ENCODE measurements at places on chromosomes 3 and 15. TPM values are rescaled to one million over a fixed set of nuclear protein-coding genes. Genes with fewer than 3 reads are reported as not detected.

DNA sequence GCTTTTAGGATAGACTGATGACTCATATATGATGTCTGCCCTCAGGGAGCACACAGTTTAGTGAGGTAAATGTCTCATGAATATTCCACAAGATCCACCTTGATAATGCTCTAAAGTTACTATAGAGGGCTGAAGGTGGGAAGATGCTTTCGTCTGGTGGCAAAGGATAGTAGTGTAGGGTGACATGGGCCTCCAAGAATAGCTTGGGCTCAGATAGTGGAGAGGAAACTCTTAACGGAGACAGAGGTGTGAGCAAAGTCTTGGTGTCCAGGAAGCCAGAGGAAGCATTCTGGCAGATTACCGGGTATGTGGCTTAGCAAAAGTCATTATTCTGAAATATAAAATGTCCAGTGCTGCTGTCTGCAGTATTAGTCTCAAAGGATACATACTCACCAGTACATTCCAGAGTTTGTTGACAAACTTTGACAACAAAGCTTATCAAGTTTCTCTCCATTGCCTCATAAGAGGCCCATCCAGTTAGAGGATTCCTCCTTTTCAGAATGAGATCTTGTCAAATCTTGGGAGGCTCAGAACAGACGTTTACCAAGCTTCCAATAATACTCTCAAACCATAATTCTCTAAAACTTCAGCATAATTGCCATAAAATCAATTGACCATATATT is 316.7 kb downstream of the LPP start:
- no peak overlapping the region for H3K4me3 ChIP-seq
- H3K4me1 ChIP-seq: no peaks in the 10 kb centered on the region
- H3K27ac ChIP-seq: no peak overlapping the region
- H3K36me3 ChIP-seq: no peaks in the 10 kb centered on the region
- DNase-seq: no peak
- no peaks in the 10 kb centered on the region for H3K27me3 ChIP-seq

DNA sequence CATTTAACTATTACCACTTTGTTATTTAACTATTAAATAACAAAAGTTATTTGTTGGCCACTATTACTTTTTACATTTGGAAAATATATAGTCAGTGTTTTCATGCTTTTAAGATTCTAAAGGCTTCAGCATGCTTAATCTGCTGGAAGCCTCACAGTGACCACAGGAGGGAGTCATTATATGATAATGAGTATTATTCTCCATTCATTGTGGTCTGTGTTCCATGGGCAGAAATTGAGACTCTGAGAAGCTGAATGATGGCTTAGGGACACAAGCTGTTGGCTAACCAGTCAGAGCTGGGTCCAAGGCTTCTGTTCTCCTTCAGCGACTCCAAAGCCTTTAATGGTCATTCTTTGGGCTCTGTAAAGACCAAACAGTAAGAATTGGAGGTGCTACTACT is 64.7 kb downstream of the BFSP2 start:
- H3K27ac ChIP-seq: no peak overlapping the region
- no peak overlapping the region for H3K4me3 ChIP-seq
- no peak for DNase-seq
- no peaks in the 10 kb centered on the region for H3K27me3 ChIP-seq
- H3K36me3 ChIP-seq: no peaks in the 10 kb centered on the region

DNA sequence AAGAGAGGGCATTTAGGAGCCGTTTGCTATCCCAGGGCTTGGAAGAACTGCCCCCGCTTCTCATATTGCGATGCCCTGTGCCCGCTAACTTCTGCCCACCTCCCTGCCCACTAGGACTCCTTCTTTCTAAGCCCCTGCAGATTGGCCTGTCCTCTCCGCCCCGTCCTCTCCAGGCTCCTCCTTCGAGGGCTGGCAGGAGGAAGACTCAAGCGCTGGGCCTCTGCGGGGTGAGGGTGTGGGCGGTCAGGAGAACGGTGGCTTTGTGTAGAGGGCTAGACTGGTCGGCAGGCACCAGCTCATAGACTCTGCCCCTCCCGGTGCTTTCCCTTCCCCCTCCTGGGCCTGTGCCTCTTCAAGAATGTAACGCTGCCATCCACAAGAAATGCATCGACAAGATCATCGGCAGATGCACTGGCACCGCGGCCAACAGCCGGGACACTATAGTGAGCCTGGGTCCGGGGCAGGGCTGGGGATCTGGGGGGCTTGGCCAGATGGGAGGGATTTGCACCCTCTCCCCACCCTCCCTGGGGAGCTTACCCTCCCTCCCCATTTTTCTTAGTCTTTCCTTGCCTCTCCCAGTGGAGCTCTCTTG is 21.9 kb downstream of the PRKCD start:
- H3K4me1 ChIP-seq: no peaks in the 10 kb centered on the region
- H3K36me3 ChIP-seq: peaks cover 32% of the 10 kb centered on the region
- no peak for DNase-seq
- H3K27ac ChIP-seq: no peak overlapping the region
- H3K27me3 ChIP-seq: no peaks in the 10 kb centered on the region

DNA sequence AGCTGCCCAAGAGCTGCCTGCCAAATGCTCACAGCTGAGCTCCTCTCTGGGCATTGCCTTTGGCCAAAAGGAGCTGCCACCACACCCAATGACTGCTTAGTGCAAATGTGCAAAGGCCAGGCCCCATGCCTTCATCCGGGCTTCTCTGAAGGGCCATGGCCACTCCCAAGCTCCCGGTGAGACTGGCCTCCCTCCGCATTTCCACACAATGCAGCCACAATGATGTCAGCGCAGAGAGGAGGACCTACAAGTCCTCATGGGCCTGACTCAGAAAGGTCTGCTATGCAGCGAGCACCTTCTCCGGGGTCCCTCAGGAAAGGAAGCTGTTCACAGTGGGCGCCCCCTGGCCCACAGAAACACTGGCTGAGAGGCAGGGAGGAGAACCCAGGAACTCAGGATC is 12.7 kb downstream of the OXTR start:
- H3K4me3 ChIP-seq: no peak overlapping the region
- DNase-seq: no peak
- H3K27ac ChIP-seq: no peak overlapping the region
- H3K4me1 ChIP-seq: no peaks in the 10 kb centered on the region

DNA sequence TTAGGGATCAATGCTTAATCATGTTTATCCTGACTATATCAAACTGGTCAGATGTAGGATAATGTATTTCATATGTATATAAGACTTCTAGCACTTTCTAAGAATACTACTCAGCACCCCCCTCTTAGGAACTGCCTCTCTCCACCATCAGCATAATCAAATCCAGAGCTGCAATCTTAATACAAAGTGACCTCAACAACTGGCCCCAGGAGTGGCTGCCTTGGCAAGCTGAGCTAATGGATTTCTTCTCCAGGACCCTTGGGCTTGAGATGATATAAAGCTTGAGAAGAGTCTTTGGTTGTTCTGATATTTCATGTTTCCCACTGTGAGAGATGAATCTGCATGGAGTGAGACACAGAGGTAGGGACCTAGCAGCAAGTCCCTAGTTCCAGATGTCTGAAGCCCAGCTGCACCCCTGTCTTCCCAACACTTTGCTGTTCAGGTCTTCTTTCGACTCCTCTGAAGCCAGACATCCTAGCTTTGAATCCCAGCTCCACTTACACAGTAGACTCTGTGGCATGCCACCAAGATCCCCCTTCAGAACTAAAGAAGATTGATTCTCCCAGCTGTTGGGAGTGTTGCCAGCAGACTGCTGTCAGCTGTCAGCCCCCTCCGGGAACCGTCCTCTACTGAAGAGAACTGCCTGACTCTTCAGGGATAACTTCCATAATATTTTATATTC is 309.3 kb upstream of the UBE2E2 start:
- H3K36me3 ChIP-seq: no peaks in the 10 kb centered on the region
- no peak overlapping the region for H3K27ac ChIP-seq
- DNase-seq: no peak
- H3K27me3 ChIP-seq: no peaks in the 10 kb centered on the region
- no peaks in the 10 kb centered on the region for H3K4me1 ChIP-seq

GRCh38 chr3:13062647-13063046 is 10.6 kb downstream of the IQSEC1 start:
- no peaks in the 10 kb centered on the region for H3K27me3 ChIP-seq
- no peak for DNase-seq
- H3K4me3 ChIP-seq: no peak overlapping the region
- no peaks in the 10 kb centered on the region for H3K4me1 ChIP-seq

DNA sequence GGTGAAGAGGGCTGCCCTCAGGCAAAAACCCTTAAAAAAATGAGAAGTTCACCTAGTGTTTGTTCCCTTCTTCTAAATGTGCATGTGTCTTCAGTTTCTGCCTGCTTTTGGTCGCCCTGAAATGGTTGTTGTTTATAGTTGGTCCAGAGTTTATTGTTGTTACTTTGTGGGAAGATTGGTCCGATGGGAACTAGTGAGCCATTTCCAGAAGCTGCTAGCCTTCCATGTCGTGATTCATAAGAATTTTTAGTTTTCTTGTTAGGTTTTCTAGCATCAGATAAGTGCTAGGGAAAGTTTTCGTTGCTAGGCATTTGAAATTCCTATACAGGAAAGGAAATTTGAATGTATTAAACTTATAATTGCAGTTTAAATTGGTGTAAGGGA is 33.7 kb downstream of the IFT122 start:
- H3K36me3 ChIP-seq: no peaks in the 10 kb centered on the region
- no peak overlapping the region for H3K4me3 ChIP-seq
- H3K27me3 ChIP-seq: no peaks in the 10 kb centered on the region
- no peak overlapping the region for H3K27ac ChIP-seq
- no peaks in the 10 kb centered on the region for H3K4me1 ChIP-seq
- DNase-seq: no peak

DNA sequence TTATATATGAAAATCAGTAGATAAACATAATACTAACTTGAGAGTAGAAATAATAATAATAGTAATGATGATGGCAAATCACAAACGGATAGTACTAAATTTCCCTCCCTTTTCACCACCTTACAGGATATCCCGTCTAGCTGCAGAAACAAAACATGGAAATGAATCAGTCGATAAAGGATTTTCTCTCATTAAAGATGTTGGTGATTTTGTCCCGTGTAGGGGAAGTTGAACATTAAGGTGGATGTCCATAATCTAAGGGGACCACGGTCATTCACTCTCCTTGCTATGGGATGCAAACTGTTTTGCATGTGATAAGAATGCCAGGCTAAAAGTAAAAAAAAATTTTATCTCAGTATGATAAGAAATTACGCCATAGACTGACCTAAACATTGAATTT is 1027.7 kb upstream of the NR2F2 start:
- H3K4me3 ChIP-seq: no peak overlapping the region
- H3K36me3 ChIP-seq: no peaks in the 10 kb centered on the region
- H3K4me1 ChIP-seq: no peaks in the 10 kb centered on the region
- no peak overlapping the region for H3K27ac ChIP-seq

- no peaks in the 10 kb centered on the region for H3K4me1 ChIP-seq
- H3K27me3 ChIP-seq: no peaks in the 10 kb centered on the region
- DNase-seq: no peak
Observed at GRCh38 chr15:63918317-63918672, 84.5 kb upstream of the HERC1 start.

DNA sequence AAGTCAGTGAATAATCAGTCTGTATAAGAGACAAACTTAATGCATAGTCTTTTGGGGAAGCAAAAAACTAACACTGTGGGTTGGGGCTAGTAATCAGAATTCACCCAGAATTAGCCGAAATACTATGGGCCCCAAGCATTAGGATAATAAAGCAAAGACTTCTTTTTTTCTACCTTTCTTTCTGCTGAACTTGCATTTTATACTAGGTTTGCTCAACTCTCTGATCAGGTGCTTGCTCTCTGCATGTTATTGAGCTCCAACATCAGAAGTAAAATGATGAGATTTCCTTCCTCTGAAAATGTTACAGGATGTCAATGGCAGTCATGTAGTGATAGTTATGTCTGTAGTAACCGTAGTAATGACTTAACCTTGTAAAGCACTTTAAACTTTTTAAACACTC is 216.6 kb downstream of the KCNMB2 start:
- no peak overlapping the region for H3K27ac ChIP-seq
- DNase-seq: no peak
- H3K4me1 ChIP-seq: no peaks in the 10 kb centered on the region
- H3K36me3 ChIP-seq: no peaks in the 10 kb centered on the region
- no peaks in the 10 kb centered on the region for H3K27me3 ChIP-seq

DNA sequence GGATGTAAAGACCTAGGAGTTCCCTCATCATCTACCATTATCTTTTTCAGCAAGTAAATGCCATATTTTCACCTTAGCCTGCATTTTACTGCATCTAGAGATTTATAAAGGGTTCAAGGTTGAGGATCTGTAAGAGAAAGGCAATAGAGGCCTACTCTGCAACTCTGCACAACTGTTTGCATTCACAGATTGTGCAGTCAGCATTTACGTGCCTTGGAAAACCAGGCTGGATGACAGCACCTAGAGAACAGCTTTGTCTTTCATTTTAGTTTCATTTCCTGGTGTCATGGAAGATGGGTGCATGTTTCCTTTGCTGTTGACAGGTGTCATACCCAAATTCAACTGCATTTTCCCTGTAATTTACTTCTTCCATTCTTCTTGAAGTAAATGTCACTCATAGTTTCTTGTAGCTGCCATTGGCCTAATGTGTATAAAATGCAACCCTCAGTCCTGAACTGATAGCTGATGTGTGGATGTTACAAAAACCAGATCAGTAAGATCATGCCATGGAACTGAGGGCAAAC is 817.5 kb downstream of the SQOR start:
- no peaks in the 10 kb centered on the region for H3K36me3 ChIP-seq
- no peaks in the 10 kb centered on the region for H3K27me3 ChIP-seq
- no peak overlapping the region for H3K27ac ChIP-seq

GRCh38 chr3:66150977-66151376 is 69.8 kb upstream of the SLC25A26 start:
- H3K27ac ChIP-seq: no peak overlapping the region
- no peaks in the 10 kb centered on the region for H3K36me3 ChIP-seq
- no peaks in the 10 kb centered on the region for H3K27me3 ChIP-seq

GRCh38 chr15:89168316-89168833 is 53.0 kb downstream of the RLBP1 start:
- no peaks in the 10 kb centered on the region for H3K36me3 ChIP-seq
- no peak overlapping the region for H3K4me3 ChIP-seq
- no peak for DNase-seq
- no peaks in the 10 kb centered on the region for H3K27me3 ChIP-seq
- no peak overlapping the region for H3K27ac ChIP-seq
- H3K4me1 ChIP-seq: peaks cover 2% of the 10 kb centered on the region

GRCh38 chr15:60520013-60520824 is 41.3 kb upstream of the ICE2 start:
- DNase-seq: no peak
- H3K36me3 ChIP-seq: no peaks in the 10 kb centered on the region
- no peaks in the 10 kb centered on the region for H3K27me3 ChIP-seq
- no peak overlapping the region for H3K4me3 ChIP-seq

- no peaks in the 10 kb centered on the region for H3K4me1 ChIP-seq
- H3K27ac ChIP-seq: no peak overlapping the region
- H3K4me3 ChIP-seq: no peak overlapping the region
- no peaks in the 10 kb centered on the region for H3K36me3 ChIP-seq
- no peaks in the 10 kb centered on the region for H3K27me3 ChIP-seq
Observed at GRCh38 chr3:139638518-139638917, 39.3 kb downstream of the NMNAT3 start.

DNA sequence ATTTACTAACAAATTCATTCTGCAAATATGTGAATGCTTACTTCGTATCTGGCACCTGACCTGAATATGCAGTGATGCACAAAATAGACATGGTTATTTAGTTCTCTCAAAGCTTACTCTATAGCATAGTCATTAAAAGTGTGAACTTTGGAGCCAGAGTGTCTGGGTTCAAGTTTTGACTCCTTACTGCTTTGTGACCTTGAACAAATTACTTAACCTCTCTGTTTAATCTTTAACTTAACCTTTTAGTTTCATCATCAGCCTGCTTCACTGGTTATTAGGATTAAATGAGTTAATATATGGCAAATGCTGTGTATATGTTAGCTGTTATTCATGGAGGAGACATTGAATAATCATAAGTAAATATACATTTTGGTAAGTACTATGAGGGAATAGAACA is 12.1 kb upstream of the MGA start:
- H3K36me3 ChIP-seq: no peaks in the 10 kb centered on the region
- H3K4me3 ChIP-seq: no peak overlapping the region
- no peak overlapping the region for H3K27ac ChIP-seq

Gene P3H2
- 20.6 TPM for total RNA-seq

Gene GOLGA8R
- total RNA-seq: 3.4 TPM

Gene BSN
- 11.6 TPM for total RNA-seq

Gene VGLL3
- 55.5 TPM for total RNA-seq

Gene CIB2
- 16.7 TPM for total RNA-seq
